Thoracic aorta (tissue), 2 donors: ENCODE measurements at places on chromosomes 12 and 14. TPM values are rescaled to one million over a fixed set of nuclear protein-coding genes. Genes with fewer than 3 reads are reported as not detected.

DNA sequence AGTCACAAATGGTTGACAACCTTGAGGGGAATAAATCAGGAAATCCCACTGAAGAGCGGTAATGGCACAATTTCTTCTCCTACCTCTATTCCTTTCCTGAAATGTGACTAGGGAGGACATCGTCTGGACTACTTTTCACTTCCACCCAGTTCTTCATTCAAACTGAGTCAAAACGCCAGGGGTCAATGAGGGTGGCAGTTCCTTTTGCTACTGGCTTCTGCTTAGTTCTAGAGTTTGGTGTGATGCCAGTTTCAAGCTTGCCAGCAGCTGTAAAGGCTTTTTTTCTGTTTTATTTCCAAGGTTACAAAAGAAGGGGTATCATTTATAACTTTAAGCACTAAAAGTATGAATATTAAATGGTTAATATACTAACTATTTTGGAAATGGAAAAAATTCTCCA lies 286.5 kb downstream of the SOX5 start:
- DNase-seq: no peak

DNA sequence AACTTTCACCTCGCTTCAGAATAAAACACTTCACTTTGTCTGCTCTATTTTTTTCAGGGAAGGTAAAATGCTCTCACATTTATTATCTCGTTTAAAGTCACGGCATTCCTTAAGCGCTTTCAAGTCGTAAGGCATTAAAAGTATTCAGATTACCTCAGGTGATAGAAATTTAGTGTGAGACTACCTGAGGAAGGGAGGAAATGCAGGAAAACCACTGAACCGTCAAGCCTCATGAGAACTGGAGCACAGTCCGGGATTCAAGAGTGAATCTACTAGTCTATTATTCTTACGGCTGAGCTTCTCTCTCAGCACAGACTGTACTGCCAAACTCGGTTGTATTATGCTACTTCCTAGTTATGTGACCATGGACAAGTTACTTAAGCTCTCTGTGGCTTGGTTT lies 8.3 kb upstream of the PPFIBP1 start:
- no peak for DNase-seq

- no peak for DNase-seq
Observed at GRCh38 chr14:21107283-21107800, 6.5 kb downstream of the TMEM253 start.

Gene HCAR3
- not detected for total RNA-seq

Gene RNFT2
- 1.5 TPM for total RNA-seq

Gene CSRP2
- 75.0 TPM for total RNA-seq

DNA sequence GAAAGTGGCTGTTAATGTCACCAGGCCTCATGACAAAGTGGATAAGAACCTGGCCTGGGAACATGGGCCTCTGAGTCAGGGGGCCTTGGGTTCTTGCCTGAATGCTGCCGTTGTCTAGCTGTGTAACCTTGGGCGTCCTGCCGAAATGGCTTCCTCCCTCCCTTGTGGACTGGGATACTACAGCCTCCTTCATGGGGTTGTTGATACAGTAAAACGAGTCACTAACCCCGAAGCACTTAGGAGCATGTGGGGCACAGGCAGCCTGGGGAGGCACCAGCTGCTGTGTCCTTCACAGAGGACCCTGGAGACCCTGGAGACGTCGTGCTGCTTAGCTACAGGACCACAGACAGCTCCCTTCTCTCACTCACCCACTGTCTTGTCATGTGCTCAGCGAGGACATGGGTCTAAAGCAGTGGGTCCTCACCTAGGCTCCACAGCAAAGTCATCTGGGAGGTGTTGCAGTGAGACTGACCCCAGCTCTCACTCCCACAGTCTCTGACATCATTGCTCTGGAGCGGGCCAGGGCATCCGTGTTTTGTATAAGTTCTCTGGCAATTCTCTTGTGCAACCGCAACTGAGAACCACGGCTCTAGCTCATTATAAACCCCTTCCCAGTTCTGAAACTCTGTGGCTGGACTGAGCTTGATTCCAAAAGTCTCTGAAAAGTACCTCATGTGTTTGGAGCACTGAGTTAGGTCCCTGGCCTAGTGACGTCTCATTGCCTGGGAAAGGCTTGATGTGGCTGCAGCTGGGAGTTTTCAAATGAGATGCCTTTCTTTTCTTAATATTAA lies 42.1 kb downstream of the SERPINA3 start:
- DNase-seq: no peak
